ENCODE measurements at places on chromosomes 5 and 9. TPM values are rescaled to one million over a fixed set of nuclear protein-coding genes. Genes with fewer than 3 reads are reported as not detected.

The PALM2AKAP2 gene
- total RNA-seq, result 87.1 TPM

The NOXA1 gene
- 4.3 TPM for total RNA-seq

The TMC1 gene
- total RNA-seq, result not detected

The ZDHHC11B gene
- total RNA-seq, result 26.0 TPM

The CEP120 gene
- 16.1 TPM for total RNA-seq

The PFN3 gene
- not detected for total RNA-seq

The CDH12 gene
- total RNA-seq, result not detected

The ZNF883 gene
- total RNA-seq, result 11.9 TPM

The ANKRD34B gene
- total RNA-seq, result not detected

The ZNF300 gene
- 1.6 TPM for total RNA-seq

The PAPPA gene
- 2.1 TPM for total RNA-seq

The PCDHA11 gene
- 0.06 TPM for total RNA-seq

The ZNF366 gene
- 4.5 TPM for total RNA-seq

The TLR4 gene
- total RNA-seq, result 18.1 TPM

The NTNG2 gene
- 15.8 TPM for total RNA-seq

The CENPH gene
- 3.6 TPM for total RNA-seq

The SHISAL2B gene
- total RNA-seq, result not detected

The SHOC1 gene
- not detected for total RNA-seq

The IFNA21 gene
- not detected for total RNA-seq

The CDH6 gene
- 1.7 TPM for total RNA-seq

The NIPBL gene
- 45.8 TPM for total RNA-seq

The FBP1 gene
- 2.8 TPM for total RNA-seq

The SLC28A3 gene
- 0.26 TPM for total RNA-seq

The ASTN2 gene
- total RNA-seq, result 59.8 TPM

The RAB3C gene
- total RNA-seq, result 1.3 TPM

The SPOCK1 gene
- total RNA-seq, result 186 TPM

The LRRTM2 gene
- total RNA-seq, result not detected

The PCDHAC1 gene
- total RNA-seq, result 0.23 TPM

The RGS3 gene
- total RNA-seq, result 184 TPM

The INSL4 gene
- not detected for total RNA-seq

The TEK gene
- total RNA-seq, result 21.7 TPM

The SPATA31A3 gene
- not detected for total RNA-seq

The PDCD1LG2 gene
- 3.3 TPM for total RNA-seq

The C9 gene
- total RNA-seq, result not detected

The ACTL7B gene
- not detected for total RNA-seq

The FAM221B gene
- not detected for total RNA-seq

The SH3PXD2B gene
- 9.8 TPM for total RNA-seq

The PROB1 gene
- total RNA-seq, result 38.5 TPM

The FBN2 gene
- total RNA-seq, result 0.61 TPM

The BASP1 gene
- 8.4 TPM for total RNA-seq

The NPDC1 gene
- total RNA-seq, result 71.5 TPM

The SCGB3A1 gene
- total RNA-seq, result not detected

The FAM170A gene
- total RNA-seq, result not detected

The GFPT2 gene
- total RNA-seq, result 25.6 TPM

The GALNT10 gene
- total RNA-seq, result 12.8 TPM

The TMOD1 gene
- total RNA-seq, result 197 TPM

The PFDN1 gene
- total RNA-seq, result 60.0 TPM

The CKMT2 gene
- 908 TPM for total RNA-seq

The TAF11L10 gene
- total RNA-seq, result not detected

The PCDHGA1 gene
- 1.9 TPM for total RNA-seq

The SLC46A2 gene
- total RNA-seq, result not detected

The WNT8A gene
- total RNA-seq, result not detected

The POLR3G gene
- total RNA-seq, result 0.96 TPM

The DAB2IP gene
- total RNA-seq, result 43.3 TPM

The UNC5A gene
- total RNA-seq, result 0.26 TPM

Measured in right cardiac atrium (tissue), 5 donors.